ENCODE measurements at places on chromosomes 7 and 10.

GRCh38 chr7:44189286-44189992 is at the start of gene GCK:
GCK (minus strand) TSS chr7:44189439; CDS start chr7:44188953, 486 bp downstream.
- peak; percentile 88 for DNase-seq

DNA sequence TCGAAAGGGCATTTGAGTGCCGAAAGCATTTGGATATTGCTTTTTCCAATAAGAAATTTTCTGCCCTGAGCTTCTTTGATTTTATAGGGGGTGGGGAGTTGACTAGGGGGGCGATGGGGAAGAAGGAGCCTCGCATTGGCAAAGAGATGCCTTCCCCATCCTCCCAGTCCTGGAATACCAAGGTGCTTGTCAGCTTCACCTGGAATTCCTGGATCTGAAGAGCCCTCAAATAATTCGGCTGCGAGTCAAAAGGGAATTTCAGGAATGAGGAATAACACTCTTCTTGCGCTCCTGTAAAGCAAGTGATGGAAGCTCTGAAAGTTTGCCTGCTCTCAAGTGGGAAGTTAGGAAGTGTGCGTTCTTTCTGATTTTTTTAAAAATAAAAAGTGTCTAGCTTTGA is 7.3 kb downstream of the NXPH1 start:
- DNase-seq, result no peak

- DNase-seq, result no peak
Measured at GRCh38 chr10:101111547-101111946, 19.6 kb upstream of the TLX1 start.

- DNase-seq, result peak; percentile 23
Measured at GRCh38 chr7:100875356-100875751, 451 bp downstream of the SRRT start.

GRCh38 chr7:132187869-132188789 is 388.1 kb downstream of the PLXNA4 start:
- no peak for DNase-seq

GRCh38 chr10:58266003-58266825 is 1.5 kb downstream of the IPMK start:
- DNase-seq, result peak; percentile 7

GRCh38 chr7:4048336-4048735 is 633.8 kb upstream of the FOXK1 start:
- no peak for DNase-seq

DNA sequence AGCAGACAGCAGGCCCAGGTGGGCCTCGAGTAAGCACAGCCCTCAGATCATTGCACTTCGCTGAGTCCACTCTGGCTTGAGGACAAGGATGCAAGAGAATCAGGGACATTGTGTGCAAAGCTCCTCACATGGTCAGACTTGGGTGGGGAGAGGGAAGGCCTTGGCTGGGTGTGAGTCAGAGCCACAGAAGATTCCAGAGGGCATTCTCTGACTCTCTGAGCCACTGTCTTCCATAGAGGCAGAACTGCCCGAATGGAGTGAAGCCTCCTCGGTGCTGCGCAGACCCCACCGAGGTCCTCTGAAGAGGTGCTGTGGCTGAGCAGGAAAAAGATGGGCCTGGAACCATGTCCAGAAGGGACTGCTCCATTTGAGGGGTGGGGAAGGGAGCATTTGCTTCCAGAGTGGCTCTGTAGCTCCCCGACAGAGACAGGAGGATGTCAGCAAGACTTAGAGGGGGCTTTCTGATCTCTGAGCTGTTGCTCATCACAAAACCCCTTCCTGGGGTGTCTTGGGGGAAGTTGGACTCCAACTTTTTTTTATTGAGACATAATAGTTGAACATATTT is 120.8 kb downstream of the PTPN20 start:
- no peak for DNase-seq

DNA sequence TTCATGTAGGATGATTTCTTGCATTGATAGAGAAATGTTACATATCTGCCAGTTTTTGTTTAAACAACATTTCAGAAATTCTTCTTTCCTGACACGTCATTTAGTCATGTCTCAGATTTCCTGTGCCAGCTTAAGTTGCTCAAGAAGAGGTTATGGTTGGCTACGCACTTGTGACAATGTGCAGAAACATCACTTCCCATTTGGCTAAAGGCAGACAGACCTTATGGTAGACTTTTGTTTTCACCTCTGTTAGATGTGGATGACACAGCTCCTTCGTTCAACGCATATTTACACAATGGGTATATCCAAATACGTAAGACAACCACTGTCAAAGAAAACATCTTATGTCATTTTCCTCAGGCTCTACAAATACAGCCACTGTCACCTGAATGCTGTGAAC is 125.8 kb downstream of the DOCK4 start:
- no peak for DNase-seq

GRCh38 chr7:37550872-37551271 is 102.2 kb upstream of the ELMO1 start:
- DNase-seq, result no peak

DNA sequence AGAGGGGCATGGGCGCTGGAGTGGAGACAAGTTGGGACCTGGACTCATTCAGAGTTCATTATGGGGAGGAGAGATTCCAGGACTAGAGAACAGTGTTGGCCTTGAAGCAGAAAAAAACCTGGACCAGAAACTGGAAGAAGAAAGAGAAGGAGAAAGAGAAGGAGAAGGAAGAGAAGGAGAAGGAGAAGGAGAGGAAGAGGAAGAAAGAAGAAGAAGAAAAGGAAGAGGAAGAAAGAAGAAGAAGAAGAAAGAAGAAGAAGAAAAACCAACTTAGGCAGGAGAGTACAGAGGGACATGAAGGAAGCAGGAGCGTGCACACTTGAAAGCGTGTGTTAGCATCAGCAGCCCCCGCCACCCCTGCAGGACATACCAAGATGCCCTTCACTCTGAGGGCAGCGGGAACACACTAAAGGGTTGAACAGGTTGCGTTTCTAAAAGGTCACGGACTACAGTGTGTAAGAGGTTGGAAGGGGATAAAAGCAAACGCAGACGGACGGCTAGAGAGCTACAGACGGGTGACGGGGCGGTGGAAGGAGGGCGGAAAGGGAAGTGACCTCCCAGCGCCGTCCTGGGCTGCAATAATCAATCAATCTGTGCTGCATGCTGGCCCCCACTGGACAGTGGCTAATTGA is 95.3 kb downstream of the SEC61G start:
- DNase-seq, result no peak

GRCh38 chr10:123529146-123529760 is 136.9 kb upstream of the GPR26 start:
- no peak for DNase-seq

- no peak for DNase-seq
Measured at GRCh38 chr10:43304079-43304686, 37.3 kb upstream of the RASGEF1A start.

DNA sequence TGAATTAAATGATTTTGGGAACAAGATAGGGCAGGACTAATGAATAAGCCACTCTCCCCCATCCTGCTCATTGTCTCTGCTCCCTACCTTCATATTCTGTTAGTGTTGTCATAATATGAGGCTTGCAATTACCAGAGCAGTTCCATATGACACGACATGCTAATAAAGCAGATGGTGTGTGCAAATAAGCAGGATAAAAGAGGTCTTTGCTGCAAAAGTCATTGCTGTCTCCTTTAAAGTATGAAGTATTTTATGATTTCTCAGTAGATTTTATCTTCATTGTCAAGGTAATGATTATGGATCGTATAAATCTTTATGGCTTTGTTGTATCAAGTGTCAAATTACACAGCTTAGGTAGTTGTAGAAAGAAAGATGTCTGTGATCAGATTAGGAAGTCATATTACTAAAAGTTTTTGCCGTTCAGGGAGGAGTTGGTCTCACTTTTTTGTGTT is 114.8 kb downstream of the SDK1 start:
- DNase-seq, result peak; percentile 15

DNA sequence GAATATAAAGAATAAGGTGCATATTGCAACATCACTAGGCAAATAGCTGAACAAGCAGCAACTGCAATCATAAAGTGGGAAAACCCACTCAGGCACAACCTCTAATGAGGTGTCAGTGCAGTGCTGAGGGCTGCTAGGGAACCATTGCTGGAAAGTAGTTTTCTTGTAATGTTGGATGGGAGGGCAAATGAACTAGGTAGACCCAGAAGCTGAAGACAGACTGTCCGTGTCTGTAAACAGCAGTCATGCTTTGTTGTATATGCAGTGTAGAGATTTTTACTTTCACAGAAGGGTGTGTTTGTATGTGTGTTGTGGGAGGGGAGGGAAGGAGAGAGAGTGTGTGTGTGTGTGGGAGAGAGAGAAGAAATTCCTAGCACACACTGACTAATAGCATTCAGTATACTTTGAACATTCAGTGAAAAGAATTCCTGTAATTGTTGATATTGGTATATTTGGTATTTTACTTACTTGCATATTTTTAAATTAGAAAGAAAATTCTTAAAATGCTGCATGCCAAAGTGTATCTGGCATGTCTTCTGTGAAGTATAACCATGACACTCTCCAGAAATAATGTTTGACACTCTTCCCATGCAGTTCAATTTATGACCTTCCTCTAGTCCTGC is 28.8 kb downstream of the ITGB8 start:
- no peak for DNase-seq

DNA sequence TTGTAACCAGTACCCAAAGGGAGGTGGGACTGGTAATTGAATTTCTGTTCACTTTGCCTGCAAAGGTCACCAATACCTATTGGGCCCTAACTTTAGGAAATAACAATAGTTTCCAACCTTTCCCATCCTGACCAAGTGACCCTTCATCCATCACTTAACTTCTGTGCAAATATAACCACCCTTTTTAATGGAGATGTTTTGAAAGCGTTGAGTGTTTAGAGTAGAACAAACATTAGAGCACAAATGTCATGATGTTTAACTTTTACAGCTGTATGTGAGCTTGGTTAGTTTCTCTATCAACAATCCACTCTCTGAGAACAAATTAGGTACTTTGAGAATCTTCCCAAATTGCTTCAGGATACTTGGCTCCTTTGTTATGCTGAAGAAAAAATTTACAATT is 66.4 kb downstream of the MET start:
- DNase-seq, result peak; percentile 35

DNA sequence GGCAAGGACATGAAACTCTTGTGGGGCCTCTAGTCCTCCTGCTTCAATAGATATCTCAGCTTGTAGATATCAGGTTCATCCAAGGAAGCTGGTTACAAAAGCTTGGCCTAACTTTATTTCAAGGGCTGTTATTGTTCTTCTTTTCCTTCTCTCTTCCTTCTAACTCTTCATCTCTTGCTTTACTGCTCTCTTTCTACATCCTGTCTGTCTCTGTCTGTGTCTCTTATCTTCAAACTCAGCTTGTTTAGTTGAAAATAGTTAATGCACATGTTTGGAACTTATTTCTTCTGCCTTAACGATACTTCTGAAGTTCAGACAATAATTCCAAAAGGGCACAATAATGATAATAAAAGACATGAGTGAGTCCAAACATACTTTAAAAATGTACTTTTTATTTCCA is 393.9 kb downstream of the NXPH1 start:
- DNase-seq, result no peak

- no peak for DNase-seq
Measured at GRCh38 chr10:16509996-16510395, 11.7 kb downstream of the C1QL3 start.

DNA sequence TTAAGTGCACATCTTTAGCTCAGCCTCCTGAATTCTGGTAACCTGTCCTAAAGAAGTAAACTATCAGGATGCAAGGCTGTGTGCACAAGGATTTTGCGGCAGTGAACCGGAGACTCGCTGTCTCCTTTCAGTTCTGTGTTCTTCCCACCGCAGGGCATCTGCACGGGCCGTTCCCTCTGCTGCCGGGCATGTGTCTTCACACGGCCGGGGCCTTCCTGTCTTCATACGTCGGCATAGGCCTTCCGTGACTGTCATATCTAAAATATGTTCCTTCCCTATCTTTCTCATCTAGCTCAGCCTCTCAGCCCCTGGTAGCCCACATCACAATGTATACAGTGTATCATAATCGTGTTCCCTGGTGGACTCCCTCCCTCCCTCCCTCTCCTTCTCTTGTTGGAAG is 16.4 kb downstream of the PALD1 start:
- no peak for DNase-seq

DNA sequence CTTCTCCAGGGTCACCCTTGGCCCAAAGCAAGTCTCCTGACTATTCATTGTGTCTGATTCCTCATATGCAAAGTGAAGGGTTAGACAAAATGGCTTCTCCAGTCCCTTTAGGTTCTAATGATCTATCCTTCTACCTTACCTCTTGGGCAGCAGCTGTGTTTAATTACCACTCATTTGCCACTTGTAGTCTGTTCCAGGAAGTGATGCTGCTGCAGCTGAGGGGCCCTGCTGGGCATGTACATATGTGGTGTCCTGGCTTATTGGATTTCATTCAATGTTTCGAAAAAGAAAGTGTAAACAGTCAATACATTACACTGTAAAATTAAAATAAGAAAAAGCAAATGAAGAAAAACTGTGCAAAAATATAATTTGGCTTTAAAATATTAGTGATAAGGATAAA is 36.6 kb downstream of the SCIN start:
- DNase-seq, result peak; percentile 98

GRCh38 chr10:672203-672602 is 17.3 kb downstream of the DIP2C start:
- DNase-seq, result no peak

DNA sequence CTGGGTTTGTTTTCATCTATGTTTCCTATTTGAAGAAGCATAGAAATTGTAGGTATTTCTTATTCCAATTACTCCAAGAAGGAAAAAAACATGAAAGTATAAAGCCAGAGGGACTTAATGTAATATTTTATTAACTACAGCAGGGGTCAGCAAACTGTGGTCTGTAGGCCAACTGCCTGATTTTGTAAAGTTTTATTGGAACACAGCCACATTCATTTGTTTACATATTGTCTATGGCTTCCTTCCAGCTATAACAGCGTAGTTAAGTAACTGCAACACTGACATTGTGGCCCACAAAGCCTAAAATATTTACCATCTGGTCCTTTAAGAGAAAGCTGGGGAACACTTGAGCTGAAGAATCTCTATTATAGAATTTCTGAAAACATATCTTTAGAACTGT is 306.2 kb downstream of the BICC1 start:
- DNase-seq, result peak; percentile 56

- DNase-seq, result peak; percentile 62
Measured at GRCh38 chr7:27173511-27173955, 587 bp downstream of the HOXA10 start.

DNA sequence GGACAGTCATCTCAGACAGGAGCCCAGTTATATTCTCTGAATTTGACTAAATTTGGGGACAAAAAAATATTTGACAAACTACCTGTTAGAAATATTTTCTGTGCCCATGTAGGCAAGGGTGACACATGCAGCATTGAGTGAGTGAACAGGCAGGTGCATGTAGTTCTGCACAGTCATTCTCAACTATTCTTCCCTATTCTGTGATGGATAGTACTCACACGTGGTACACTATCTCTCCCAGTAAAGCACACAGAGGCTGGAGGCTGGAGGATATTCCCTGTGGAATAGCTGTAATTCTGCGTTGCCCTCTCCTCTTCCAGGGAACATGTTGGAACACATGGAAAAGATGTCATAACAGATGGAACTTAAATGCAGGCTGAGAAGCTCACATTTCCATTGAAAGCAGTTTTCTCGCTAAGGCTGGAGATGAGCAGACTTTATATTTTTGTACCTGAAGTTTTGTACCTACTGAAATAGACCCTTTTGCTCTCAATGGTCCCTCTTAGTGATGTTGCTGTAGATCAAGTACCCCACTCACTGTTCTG is 75.0 kb downstream of the GPR141 start:
- no peak for DNase-seq

- no peak for DNase-seq
Measured at GRCh38 chr7:142608630-142609428, 140.4 kb upstream of the PRSS1 start.
